Neural progenitor cell (in vitro differentiated cells): ENCODE measurements at places on chromosomes 11 and 22.
A peak's percentile ranks its signal among the peaks of the same experiment; 100 is the strongest.

- H3K4me1 ChIP-seq: no peaks in the 10 kb centered on the region
- H3K36me3 ChIP-seq: no peaks in the 10 kb centered on the region
- DNase-seq: no peak
- H3K4me3 ChIP-seq: peak overlapping the region; percentile 96
These were observed 642 bp downstream of the NAA40 start for GRCh38 chr11:63939397-63939891.

- no peaks in the 10 kb centered on the region for H3K4me1 ChIP-seq
- DNase-seq: peak; percentile 30
- no peaks in the 10 kb centered on the region for H3K36me3 ChIP-seq
- H3K4me3 ChIP-seq: no peak overlapping the region
- H3K27ac ChIP-seq: no peak overlapping the region
These were observed 533.6 kb upstream of the API5 start for GRCh38 chr11:42778193-42778592.

- H3K36me3 ChIP-seq: no peaks in the 10 kb centered on the region
- no peak for DNase-seq
- H3K27me3 ChIP-seq: peaks cover 9% of the 10 kb centered on the region
- H3K4me3 ChIP-seq: no peak overlapping the region
- no peaks in the 10 kb centered on the region for H3K4me1 ChIP-seq
These were observed 25.0 kb upstream of the TUB start for GRCh38 chr11:8055836-8056526.

DNA sequence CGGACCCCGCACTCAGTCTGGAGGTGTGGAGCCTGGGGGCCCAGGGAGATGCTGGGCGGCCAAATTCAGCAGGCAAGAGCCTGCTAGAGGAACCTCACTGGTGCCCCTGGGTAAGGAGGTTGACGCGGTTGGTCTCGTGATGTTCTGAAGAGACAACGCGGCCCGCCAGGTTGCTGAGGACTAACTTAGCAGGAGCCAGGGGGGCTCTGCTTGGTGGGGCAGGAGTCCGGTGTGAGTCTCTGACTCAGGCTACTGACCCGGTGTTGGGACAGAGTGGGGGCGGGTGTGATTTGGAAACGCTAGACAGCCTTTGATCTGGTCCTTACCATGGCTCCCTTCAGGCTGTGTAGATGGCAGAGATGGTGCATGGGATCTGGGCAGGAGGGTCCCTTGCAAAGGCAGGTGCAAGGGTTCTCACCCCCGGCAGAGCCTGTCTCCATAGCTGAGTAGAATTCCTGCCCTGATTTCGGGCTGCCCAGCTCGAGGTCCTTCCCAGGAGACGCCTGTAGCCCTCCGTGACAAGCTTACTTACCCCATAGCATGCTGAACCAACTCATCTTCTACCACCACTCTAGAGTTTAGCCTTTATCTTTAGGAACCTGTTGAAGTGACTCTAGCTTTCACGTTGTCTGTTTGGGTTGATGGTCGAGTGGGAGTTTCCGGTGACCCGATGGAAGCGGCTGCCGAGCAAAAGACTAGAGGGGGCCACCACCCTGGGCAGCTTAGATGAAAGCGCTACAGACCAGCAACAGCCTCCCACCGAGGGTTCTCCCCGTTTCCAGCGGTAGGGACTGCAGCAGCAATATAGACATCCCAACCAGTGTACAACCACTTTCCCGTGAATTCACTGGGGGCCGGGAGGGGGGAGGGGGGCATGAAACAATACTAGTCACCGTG is 38.4 kb downstream of the KCNC1 start:
- no peaks in the 10 kb centered on the region for H3K36me3 ChIP-seq
- H3K4me1 ChIP-seq: peaks cover 30% of the 10 kb centered on the region
- H3K27me3 ChIP-seq: no peaks in the 10 kb centered on the region
- H3K27ac ChIP-seq: no peak overlapping the region

GRCh38 chr11:8056810-8057463 is 24.1 kb upstream of the TUB start:
- no peak overlapping the region for H3K27ac ChIP-seq
- no peak overlapping the region for H3K4me3 ChIP-seq
- no peak for DNase-seq
- H3K27me3 ChIP-seq: no peaks in the 10 kb centered on the region

- no peak overlapping the region for H3K27ac ChIP-seq
- no peaks in the 10 kb centered on the region for H3K27me3 ChIP-seq
- DNase-seq: no peak
- H3K4me3 ChIP-seq: no peak overlapping the region
These were observed 44.8 kb downstream of the TENM4 start for GRCh38 chr11:79396001-79396400.

- H3K36me3 ChIP-seq: no peaks in the 10 kb centered on the region
- H3K27me3 ChIP-seq: no peaks in the 10 kb centered on the region
- H3K4me1 ChIP-seq: no peaks in the 10 kb centered on the region
These were observed 14.6 kb downstream of the MRGPRF start for GRCh38 chr11:68998390-68998911.

- DNase-seq: no peak
- no peaks in the 10 kb centered on the region for H3K36me3 ChIP-seq
- H3K4me3 ChIP-seq: no peak overlapping the region
- H3K27me3 ChIP-seq: no peaks in the 10 kb centered on the region
- no peak overlapping the region for H3K27ac ChIP-seq
These were observed 9.9 kb downstream of the ANO9 start for GRCh38 chr11:431921-432320.

DNA sequence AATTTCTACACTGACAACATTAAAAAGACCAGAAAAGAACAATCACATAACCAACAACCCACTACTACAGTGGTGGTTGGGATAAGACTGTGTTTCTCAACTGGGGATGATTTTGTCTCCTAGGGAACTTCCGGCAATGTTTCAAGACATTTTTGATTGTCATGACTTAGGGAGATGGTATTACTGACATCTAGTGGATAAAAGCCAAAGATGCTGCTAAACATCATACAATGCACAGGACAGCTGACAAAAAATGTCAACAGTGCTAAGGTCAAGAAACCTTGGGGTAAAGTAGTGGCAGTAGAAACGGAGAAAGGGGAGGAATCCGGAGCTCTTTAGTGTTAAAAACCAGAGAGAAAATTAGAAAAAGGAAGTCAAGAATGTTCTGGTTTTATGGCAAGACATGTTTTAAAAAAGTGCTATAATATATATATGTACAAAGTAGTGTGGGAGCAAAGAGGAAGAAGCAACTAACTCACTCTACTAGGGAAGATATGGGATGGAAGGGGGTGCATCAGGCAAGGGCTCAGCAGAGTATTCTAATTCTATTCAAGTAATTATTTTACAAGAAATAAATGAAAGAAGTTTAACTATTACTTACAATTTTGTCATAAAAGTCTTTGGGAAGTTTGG is 37.2 kb downstream of the CKAP5 start:
- no peaks in the 10 kb centered on the region for H3K27me3 ChIP-seq
- no peak overlapping the region for H3K27ac ChIP-seq
- no peak overlapping the region for H3K4me3 ChIP-seq
- peaks cover 25% of the 10 kb centered on the region for H3K36me3 ChIP-seq
- H3K4me1 ChIP-seq: no peaks in the 10 kb centered on the region

- no peak overlapping the region for H3K27ac ChIP-seq
- H3K27me3 ChIP-seq: peaks cover 34% of the 10 kb centered on the region
- no peak for DNase-seq
- no peak overlapping the region for H3K4me3 ChIP-seq
- H3K4me1 ChIP-seq: peaks cover 11% of the 10 kb centered on the region
These were observed 23.1 kb upstream of the PAX6 start for GRCh38 chr11:31834237-31834636.

DNA sequence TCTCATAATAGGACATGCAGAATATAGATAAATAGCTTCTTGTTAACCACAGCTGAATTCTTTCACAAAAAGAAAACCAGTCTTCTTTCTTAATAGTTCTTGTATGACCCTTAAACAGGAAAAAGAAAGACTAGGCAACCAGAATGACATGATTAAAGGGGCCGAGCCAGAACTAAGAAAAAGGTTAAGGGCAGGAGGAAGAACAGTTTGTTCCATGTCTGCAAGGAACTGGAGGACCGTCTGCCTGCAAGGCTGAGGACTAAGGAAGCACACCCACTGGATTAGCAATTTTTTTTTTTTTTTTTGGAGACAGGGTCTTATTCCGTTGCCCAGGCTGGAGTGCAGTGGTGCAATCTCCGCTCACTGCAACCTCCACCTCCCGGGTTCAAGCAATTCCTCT is 26.0 kb upstream of the TMPRSS5 start:
- no peak overlapping the region for H3K4me3 ChIP-seq
- H3K4me1 ChIP-seq: no peaks in the 10 kb centered on the region
- no peak overlapping the region for H3K27ac ChIP-seq
- peaks cover 9% of the 10 kb centered on the region for H3K36me3 ChIP-seq

GRCh38 chr22:48428631-48429371 is 1398.9 kb downstream of the BRD1 start:
- no peak for DNase-seq
- H3K27me3 ChIP-seq: no peaks in the 10 kb centered on the region
- H3K4me3 ChIP-seq: no peak overlapping the region
- H3K4me1 ChIP-seq: peaks cover 9% of the 10 kb centered on the region

DNA sequence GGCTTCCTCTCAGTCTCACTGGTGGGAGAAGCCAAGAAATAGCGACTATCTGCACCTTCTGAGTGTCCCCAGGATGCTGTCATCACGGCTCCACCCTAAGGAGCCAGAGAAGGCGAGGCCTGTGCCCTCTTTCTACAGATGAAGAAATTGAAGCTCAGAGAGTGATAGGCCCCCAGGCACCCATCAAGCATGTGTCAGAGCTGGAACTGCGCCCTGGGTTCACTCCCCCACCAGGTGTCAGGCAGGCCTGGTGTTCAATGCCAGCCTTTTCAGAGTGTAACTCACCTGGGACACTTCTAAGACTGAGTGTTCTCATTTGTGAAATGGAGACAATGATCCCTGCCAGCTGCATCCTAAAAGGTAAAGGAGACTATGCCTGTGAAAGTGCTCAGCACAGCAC is 127.3 kb upstream of the SEZ6L start:
- DNase-seq: no peak
- no peaks in the 10 kb centered on the region for H3K27me3 ChIP-seq
- no peak overlapping the region for H3K27ac ChIP-seq
- no peaks in the 10 kb centered on the region for H3K36me3 ChIP-seq
- H3K4me1 ChIP-seq: no peaks in the 10 kb centered on the region
- no peak overlapping the region for H3K4me3 ChIP-seq

- H3K27ac ChIP-seq: no peak overlapping the region
- no peaks in the 10 kb centered on the region for H3K36me3 ChIP-seq
- peaks cover 13% of the 10 kb centered on the region for H3K4me1 ChIP-seq
These were observed 8.8 kb upstream of the IZUMO1R start for GRCh38 chr11:94295534-94295933.

DNA sequence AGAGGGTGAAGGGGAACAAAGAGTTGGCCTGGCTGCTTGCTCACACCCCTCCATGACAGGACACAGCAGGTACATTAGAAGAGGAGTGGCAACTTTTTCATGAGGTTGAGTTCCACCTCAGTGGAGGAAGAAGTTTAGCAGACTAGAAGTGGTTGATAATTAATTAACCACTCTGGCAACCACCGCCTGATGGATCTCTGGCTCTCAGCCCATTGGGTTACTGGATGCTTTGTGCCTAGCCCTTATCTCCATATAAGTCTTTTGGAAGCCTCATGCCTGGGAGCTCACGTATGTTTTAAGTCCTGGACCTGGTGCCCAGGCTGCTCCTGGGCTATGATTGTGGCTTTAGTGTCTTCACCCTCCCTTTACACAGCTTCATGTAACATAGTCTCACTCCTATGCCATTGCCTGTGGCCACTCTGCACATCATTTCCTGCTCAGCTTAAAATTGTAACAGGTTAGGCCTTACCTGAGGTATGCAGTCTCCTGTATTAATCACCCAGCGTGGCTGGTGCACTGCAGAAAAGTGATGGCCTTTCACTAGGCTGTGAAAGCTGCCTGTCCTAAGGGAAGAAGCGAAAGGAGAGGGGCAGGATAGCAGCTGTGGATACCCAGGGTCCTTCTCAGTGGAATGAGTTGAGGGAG is 72.7 kb upstream of the CRTAM start:
- no peak overlapping the region for H3K4me3 ChIP-seq
- no peak for DNase-seq
- H3K27me3 ChIP-seq: no peaks in the 10 kb centered on the region
- peaks cover 16% of the 10 kb centered on the region for H3K4me1 ChIP-seq

DNA sequence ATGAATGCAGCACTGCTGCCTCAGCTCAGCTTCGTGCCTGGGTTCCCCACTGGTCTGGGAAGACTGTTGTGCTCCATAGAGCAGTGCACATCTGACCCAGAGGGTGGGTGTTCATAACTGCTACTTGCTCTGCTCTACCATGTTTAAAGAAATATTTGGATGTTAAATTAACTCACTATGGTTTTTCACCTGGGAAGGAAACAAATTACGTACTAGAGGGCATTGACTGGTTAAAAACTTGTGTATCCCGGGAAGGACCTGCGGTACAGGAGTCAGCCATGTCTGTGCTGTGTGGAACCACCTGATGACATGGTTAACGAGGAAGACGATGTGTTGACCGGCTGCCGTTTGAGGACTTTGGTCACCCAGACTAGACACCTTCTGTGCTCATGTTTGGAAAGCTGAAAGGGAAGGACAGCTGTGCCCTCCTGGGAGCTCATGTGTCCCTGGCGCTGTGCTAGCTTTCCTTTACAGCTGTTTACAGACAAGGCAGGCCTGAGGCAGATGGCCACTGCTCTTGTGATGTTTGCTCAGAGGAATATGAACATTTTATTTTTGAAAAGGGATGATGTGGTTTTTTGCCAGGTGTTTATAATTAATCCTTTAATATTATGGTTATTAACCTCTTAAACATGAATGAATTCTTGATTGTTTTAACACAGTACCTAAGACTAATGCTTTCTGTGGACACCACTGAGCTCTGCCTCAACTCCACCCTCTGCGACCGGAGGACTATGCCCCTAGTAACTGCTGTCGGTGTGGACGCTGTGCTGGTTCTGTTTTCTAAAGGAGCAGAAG is 14.3 kb upstream of the AIFM3 start:
- no peaks in the 10 kb centered on the region for H3K36me3 ChIP-seq
- no peaks in the 10 kb centered on the region for H3K4me1 ChIP-seq
- H3K27me3 ChIP-seq: peaks cover 23% of the 10 kb centered on the region
- no peak overlapping the region for H3K4me3 ChIP-seq

GRCh38 chr11:112225753-112226061 is 521 bp upstream of the PTS start:
- H3K4me3 ChIP-seq: peak overlapping the region; percentile 64
- H3K27ac ChIP-seq: no peak overlapping the region
- peaks cover 10% of the 10 kb centered on the region for H3K4me1 ChIP-seq
- no peaks in the 10 kb centered on the region for H3K36me3 ChIP-seq
- peaks cover 18% of the 10 kb centered on the region for H3K27me3 ChIP-seq
- no peak for DNase-seq

DNA sequence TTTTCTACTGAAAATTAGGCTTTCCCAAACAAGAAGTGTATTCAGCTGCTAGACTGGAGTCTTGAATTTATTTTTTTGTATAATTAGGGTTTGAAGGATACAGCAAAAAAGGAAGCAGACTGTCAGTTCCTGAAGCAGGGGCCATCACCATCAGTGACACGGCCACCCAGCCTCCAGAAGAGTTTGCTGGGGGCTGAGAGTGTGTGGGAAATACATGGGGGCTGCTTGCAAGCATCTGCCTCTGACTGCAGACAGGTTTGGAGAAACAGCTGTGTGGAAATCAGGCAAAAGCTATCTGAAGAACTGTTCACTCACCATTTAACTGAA is 23.0 kb downstream of the FZD4 start:
- no peaks in the 10 kb centered on the region for H3K4me1 ChIP-seq
- no peaks in the 10 kb centered on the region for H3K36me3 ChIP-seq
- no peak overlapping the region for H3K27ac ChIP-seq
- no peak overlapping the region for H3K4me3 ChIP-seq
